AG08395 (cell line): ENCODE measurements at places on chromosomes 1 and 21.

DNA sequence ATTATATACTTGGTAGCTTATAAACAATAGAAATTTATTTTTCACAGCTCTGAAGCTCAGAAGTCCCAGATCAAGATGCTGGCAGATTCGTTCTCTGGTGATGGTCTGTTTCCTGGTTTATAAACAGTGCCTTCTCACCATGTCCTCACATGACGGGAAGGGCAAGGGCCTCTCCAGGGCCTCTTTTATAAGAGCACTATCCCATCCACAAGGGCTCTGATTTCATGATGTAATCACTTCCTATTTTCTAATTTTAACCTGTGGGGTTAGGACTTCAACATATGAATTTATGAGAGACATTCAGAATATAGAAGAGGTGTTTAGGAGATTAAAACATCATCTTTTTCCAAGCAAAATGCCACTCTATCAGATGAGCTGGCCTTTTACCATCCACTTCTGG is 32.1 kb upstream of the PLPPR4 start:
- no peak for DNase-seq

DNA sequence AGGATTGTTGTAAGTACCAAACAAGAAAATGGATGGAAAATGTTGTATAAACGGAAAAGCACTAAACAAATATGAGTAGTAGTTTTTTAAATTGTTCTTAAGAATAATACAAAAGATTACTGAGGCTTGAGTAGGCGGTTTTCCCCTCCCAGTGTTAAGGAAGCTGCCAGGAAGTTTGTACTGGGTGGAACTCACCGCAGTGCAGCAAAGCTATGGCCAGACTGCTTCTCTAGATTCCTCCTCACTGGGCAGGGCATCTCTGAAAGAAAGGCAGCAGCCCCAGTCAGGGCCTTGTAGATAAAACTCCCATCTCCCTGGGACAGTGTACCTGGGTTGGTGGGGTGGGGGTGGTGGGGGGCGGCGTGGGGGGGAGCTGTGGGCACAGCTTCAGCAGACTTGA is 58.7 kb downstream of the XCL2 start:
- DNase-seq = no peak

- DNase-seq = no peak
Measured at GRCh38 chr1:108554682-108555427, 5.0 kb upstream of the EEIG2 start.

DNA sequence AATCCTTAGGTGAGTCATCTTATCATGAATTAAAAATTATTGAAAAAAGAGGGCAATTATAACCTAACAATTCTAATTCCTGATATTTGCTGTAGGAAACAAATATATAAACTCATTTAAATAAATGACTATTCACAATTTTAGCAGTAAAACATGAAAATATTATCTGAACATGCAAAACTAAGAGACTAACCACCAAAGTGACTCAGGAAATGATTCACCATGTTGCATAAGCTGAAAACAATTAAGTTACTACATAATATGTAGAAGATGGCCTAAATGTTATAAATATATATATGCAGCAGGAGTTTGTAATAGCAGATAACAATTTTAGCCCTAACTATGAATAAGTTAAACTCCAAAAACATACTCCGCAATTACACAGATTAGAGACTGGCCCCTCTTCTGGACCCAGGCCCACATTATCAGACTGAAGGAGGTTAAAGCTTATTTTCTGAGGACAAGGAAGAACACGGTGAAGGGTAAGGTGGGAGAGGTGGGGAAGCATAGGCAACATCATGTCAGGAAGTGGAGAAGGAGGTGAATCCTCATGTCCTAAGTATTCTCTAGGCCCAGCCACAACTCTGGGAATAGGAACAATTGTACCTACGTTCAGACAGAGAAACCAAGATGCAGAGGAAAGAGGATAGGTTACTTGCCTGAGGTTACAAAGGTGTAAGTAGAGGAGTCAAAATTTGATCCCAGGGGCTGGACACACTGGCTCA is 15.6 kb upstream of the AIM2 start:
- peak; percentile 56 for DNase-seq

GRCh38 chr1:181221078-181221477 is 132.6 kb downstream of the IER5 start:
- DNase-seq = no peak

DNA sequence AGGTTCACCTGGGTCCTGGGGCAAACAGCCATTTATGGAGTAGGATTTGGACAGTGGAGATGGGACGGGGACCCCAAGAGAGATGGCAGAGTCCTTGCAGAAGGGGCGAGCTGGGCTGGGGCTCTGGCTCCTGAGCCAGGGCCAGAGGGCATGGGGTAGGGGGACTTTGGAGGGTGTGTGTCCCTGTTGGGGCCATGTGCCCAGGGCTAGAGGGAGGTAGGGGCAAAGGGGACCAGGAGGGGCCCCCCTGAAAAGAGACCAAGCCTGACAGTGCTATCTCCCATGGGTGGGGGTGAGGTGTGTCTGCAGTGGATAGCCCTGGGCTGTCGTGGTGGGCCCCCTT is 92.3 kb downstream of the TRIM11 start:
- no peak for DNase-seq
